ENCODE measurements at places on chromosomes 13 and 19.

DNA sequence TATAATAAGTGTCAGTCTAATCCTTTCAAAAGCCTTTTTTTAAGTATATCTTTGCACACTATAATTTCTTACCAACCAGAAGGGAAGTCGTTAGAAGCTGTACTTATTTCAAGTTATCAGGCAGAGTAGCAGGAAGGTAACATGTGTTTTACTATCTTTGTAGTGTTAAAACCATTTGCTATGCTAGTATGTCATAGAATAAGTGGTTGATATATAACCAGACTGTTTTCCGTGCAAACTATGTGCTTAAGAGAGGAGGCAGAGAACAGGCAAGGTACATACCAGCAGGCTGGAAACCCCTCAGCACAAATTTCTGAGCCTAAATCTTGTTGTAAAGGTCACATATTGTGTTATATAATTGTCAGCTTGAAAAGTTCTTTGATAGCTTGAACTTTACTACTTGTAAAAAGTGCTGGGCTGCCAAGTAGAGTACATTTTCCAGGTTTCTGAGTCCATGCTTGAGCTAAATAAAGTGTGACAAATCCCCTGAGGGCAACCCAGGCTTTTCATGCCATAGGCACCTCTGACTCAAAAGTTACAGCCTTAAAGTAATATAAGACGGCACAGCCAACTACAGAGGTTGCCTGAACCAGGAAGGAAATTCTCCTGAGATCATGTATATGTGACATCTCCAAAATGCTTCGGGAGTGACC, 1297.4 kb downstream of the PCDH9 start:
- no peak for DNase-seq

- no peak for DNase-seq
Measured at GRCh38 chr13:46170687-46171086, 11.3 kb downstream of the LCP1 start.

- peak; percentile 43 for DNase-seq
Measured at GRCh38 chr19:49546825-49547565, 19.2 kb downstream of the RCN3 start.

DNA sequence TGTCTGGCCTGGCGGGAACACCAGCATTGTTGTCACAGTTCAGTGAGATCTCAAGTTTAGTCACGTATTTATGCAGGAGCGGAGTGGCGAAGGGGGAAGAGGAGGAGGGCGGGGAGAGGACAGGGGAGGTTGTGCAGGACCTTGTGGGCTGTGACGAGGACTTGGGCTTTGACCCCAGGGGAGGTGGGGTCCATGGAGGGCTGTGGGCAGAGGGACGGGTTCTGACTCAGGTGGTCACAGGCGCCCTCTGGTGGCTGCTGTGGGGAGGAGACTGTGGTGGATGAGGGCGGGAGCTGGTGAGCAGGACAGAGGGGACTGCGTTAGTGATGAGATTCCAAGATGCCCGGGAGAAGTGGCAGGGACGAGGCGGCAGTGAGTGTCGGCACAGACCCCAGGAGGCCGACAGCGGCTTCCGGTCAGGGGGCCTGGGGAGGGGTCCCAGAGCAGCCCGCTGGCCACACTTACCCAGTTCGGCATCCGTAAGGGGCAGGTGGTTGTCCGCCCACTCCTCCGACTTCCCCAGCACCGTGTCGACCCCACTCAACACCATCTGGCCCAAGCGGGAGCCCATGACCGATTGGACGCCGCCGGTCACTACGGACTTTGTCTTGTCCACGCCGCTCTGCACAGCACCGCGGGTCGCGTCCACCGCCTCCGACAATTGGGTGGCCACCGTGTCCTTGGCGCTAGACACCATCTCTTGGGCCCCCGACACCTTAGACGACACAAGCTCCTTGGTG, 15.7 kb downstream of the PLIN3 start:
- DNase-seq = no peak

GRCh38 chr19:38417544-38418506, 8.2 kb downstream of the RASGRP4 start:
- DNase-seq = no peak

- DNase-seq = no peak
Measured at GRCh38 chr13:114101358-114102130, 30.9 kb downstream of the RASA3 start.

DNA sequence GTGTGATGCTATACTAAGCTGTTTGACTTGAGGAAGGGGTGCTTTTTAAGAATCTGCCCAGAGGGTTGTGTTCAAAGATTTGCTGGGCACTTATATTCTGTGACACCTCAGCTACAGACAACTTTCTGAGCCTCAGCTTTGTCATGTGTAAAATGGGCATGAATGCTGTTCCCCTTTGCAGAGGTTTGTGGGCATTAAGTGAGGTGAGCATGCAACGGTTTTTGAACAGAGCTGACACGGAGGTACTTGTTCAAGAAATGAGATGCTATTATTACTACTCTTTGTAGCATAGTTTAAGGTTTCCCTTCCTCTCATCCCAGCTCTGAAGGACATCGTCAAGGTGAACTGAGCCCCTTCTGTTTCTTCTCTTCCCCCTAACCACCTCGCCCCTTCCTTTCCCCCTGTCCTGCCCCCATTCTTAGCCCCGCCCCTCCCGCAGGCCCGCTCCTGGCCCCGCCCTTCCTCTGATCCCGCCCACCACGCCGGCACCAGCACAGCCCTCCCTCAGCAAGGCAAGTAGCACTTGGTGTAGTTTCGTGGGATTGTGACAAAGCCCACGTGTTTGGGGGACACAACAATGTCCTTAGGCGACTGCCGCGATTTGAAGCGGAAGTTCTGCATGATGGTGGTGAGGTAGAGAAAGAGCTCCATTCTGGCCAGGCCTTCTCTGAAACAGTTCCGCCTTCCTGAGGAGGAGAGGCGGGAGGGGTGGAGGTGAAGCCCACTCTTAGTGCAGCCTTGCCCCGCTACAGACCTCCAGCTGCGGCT, 26.1 kb upstream of the CYP2A7 start:
- DNase-seq = no peak

DNA sequence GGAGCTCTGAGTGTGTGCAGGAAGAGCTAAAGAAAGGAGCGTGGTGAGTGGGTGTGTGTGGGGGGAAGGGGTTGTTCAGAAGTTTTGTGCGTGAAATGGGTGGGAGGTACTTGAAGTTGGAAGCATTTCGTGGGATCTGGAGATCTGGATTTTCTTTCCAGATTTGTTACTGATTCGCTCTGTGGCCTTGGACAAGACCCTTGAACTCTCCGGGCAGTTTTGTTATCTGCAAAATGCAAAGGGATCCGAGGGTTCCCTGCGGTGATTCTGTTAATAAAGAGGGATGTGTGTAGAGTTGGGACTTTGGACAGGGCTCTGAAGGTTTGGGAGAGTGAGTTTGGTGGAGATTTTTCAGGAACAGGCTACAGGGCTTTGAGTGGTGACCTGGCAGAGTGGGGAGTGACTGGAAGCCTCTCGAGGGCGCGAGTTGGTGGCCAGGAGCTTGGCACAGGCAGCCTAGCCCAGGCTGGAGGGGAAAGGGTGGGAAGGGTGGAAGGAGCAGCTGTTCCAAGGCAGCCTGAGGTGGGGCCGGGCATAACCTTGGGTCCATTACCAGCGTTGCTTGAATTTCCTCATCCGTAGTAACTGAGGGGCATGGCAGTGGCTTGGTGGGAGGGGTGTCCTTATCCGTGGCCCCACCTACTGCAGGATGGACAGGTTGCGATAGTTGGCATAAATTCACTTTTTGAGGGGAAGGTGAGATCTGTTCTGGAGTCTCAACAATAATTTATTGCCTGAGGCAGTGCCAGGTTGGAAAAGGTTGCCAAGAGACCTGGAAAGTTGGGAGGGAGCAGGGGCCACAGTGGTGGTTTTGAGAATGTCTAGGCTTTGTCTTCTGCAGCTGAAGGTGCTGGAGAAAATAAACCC, 2.1 kb downstream of the ACTN4 start:
- no peak for DNase-seq

Data from GM18507 (cell line).